CD4-positive, alpha-beta T cell (primary cell): ENCODE measurements at places on chromosomes 13 and 19.
A peak's percentile ranks its signal among the peaks of the same experiment; 100 is the strongest.

GRCh38 chr19:51739466-51740213, 12.0 kb downstream of the FPR1 start:
- no peak for DNase-seq

GRCh38 chr19:55116232-55116858, 1.1 kb downstream of the PPP1R12C start:
- DNase-seq = peak; percentile 54

DNA sequence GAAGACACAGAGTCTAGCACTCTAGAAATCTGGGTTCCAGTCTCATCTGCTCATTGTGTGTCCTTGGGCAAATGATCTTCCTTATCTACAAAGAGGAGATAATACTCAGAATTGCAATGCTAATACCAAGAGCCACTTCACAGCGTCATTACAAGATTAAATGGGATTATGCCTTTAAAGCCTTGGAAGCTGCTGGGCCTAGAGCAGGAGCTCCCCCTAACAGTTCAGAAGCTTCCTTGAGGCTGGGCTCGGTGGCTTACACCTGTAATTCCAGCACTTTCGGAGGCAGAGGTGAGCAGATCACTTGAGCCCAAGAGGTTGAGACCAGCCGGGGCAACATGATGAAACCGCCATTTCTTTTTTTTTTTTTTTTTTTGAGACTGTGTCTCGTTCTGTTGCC, 27.6 kb downstream of the AP2S1 start:
- DNase-seq = no peak

GRCh38 chr13:35874704-35875103, 256.5 kb downstream of the DCLK1 start:
- DNase-seq = no peak
